Immature natural killer cell (primary cell): ENCODE measurements at places on chromosomes 7 and 10. TPM values are rescaled to one million over a fixed set of nuclear protein-coding genes. Genes with fewer than 3 reads are reported as not detected.

GRCh38 chr10:95327367-95327766 lies 36.6 kb upstream of the PDLIM1 start:
- DNase-seq, result no peak
- no peaks in the 10 kb centered on the region for H3K4me1 ChIP-seq
- H3K36me3 ChIP-seq, result no peaks in the 10 kb centered on the region
- no peak overlapping the region for H3K27ac ChIP-seq
- peaks cover 3% of the 10 kb centered on the region for H3K27me3 ChIP-seq

GRCh38 chr7:23017309-23017708 lies 3.4 kb upstream of the HYCC1 start:
- peaks cover 17% of the 10 kb centered on the region for H3K4me1 ChIP-seq
- peaks cover 5% of the 10 kb centered on the region for H3K27me3 ChIP-seq
- no peak for DNase-seq
- H3K36me3 ChIP-seq, result no peaks in the 10 kb centered on the region

GRCh38 chr7:83366629-83367028 lies 203.9 kb upstream of the PCLO start:
- no peaks in the 10 kb centered on the region for H3K27me3 ChIP-seq
- no peaks in the 10 kb centered on the region for H3K4me1 ChIP-seq
- H3K4me3 ChIP-seq, result no peak overlapping the region
- H3K36me3 ChIP-seq, result no peaks in the 10 kb centered on the region
- DNase-seq, result no peak

- no peak overlapping the region for H3K4me3 ChIP-seq
- H3K36me3 ChIP-seq, result no peaks in the 10 kb centered on the region
- no peaks in the 10 kb centered on the region for H3K4me1 ChIP-seq
- no peak for DNase-seq
Measured at GRCh38 chr7:26071622-26072456, 80.2 kb upstream of the NFE2L3 start.

The ADAMTS14 gene
- 0.56 TPM for polyA plus RNA-seq

The WEE2 gene
- not detected for polyA plus RNA-seq

The PPP2R2D gene
- polyA plus RNA-seq, result 24.7 TPM

The TUBAL3 gene
- not detected for polyA plus RNA-seq

The DEPP1 gene
- polyA plus RNA-seq, result not detected
